ENCODE measurements at places on chromosomes 1 and 21.

- DNase-seq, result no peak
Measured at GRCh38 chr1:19204446-19205266, 5.4 kb downstream of the UBR4 start.

GRCh38 chr1:181131255-181131941, 42.9 kb downstream of the IER5 start:
- DNase-seq, result no peak

DNA sequence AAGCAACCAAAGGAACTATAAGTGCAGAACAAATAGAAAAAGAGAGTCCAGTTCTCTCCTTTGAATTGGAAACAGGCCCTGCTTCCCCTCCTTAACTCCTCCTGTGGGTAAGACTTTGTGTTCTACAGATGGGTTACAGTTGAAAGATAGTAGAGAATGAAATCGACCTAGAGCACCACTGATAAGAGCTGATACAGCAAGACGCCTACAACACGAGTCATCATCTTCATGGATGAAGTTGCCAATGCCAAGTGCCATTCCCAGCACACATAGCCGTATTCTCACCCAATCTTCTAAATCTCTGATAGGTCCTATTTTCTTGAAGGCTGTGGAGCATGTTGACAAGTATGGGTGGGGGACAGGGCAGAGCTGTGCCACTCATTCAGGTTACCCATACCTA, 99.8 kb upstream of the CAMK1G start:
- DNase-seq, result no peak

DNA sequence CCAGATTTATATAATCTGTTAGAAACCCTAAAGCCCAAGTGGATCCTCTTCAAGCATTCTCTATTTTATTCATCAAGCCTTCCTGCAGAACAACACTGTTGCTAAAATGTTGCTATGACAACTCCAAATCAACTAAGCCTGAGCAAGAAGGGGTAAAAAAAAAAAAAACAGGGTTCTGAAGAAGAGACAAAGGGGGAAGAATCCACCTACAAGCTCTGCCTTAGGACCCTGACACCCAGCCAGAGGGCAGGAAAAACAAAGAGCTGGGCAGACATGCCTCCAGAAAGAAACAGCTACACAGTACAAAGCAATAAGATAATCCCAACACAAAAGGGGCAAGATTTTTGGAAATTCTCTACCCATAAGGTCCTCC, 1.3 kb downstream of the USF1 start:
- DNase-seq, result no peak

DNA sequence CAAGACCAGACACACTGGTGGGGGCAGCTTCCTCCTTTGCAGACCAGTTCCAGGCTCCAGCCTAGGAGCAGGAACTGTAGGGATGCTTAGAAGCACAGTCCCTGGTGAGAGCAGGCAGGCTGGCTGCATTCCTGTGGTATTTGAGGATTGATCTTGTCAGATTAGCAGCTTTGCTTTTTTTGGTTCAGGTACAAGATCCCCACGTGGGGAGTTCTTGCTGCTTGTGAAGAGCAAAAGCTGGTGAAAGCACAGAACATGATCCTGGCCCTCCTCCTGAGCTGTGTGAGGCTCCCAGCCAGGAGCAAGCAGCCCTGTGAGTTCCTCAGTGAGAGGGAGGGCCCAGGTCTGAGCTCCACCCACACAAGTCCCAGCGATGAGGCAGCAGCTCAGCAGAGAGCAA, 75.3 kb upstream of the ARTN start:
- peak; percentile 77 for DNase-seq

DNA sequence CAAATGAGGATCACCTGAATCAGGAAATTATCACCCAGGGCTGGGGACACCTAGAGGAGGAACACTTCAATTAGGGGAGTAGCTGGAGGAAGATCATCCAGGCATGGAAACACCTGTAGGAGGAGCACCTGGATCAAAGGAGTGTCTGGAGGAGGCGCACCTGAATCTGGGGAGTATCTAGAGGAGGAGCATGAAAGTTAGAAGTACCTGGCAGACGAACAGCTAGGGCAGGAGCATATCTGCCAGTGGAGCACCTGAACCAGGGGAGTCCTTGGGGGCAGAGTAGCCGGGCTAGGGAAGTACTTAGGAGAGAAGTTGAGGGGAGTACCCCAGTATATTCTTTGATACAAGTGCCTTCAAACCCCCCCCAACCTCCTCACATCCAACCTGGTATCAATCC, 1.3 kb downstream of the C1orf210 start:
- peak; percentile 28 for DNase-seq

GRCh38 chr1:223730479-223731132, 18.3 kb downstream of the CAPN2 start:
- DNase-seq, result no peak

All from upper lobe of right lung (tissue), 1 donor.